ENCODE measurements at places on chromosomes 2 and 18.

DNA sequence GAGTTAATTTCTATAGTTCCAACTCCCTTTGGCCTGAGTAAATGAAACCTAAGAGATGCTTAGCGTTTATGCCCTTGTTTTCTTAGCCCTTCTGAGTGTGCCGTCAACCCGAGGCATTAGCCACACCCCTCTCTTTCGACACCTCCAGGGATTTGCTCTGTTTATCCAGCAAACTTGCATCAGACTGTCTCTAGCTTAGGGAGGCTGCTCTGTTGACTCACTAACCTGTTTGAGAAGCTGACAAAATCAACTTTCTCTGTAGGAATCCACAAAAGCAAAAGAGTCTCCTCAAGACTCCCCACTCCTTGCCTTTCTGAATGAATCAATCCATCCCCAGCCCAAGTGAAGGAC, 317.6 kb downstream of the TNS1 start:
- peak; percentile 94 for DNase-seq

DNA sequence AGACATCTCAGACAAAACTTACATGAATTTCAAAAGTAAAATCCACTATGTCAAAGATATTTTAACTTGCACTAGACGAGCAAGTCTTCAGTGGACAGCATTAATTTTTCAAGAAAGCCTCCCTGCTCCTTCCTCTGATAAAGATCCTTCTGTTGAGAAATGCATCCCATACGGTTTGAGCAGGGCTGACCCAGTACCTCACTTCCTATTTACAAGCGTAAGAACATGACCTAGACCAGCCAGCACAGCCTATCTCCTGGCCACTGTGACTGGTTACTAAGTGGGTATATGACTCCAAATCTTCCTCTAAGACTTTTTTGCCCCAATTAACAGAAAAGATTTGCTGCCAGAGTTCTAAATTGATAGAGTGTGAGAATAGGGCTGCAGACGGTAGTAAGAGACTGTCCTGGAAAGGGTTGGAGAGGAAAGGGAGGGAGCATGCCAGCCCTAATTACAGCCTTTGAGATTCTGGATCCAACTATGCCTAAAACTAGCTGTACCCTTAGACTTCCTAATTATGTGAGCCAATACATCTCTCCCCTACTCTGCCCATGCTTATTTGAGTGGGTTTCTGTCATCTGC, 108.4 kb downstream of the PRELID3A start:
- DNase-seq: no peak

DNA sequence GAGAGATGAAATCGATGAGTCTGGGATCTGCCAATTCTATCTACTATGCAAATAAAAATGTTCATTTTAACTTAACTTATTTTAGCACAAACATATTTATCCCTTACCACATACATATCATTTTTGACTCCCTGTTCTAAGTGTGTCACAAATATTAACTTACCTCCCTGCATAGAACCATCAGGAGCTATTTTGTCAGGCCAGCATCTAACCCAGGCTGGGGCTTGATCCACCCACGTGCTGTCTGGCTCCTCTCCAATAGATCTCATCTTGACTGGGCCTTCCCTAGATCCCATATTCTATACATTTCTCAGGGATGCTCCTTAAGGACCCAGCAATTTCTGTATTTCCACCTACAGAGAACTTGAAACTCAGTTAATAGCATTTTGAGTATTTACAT, 20.9 kb downstream of the NTSR2 start:
- no peak for DNase-seq

DNA sequence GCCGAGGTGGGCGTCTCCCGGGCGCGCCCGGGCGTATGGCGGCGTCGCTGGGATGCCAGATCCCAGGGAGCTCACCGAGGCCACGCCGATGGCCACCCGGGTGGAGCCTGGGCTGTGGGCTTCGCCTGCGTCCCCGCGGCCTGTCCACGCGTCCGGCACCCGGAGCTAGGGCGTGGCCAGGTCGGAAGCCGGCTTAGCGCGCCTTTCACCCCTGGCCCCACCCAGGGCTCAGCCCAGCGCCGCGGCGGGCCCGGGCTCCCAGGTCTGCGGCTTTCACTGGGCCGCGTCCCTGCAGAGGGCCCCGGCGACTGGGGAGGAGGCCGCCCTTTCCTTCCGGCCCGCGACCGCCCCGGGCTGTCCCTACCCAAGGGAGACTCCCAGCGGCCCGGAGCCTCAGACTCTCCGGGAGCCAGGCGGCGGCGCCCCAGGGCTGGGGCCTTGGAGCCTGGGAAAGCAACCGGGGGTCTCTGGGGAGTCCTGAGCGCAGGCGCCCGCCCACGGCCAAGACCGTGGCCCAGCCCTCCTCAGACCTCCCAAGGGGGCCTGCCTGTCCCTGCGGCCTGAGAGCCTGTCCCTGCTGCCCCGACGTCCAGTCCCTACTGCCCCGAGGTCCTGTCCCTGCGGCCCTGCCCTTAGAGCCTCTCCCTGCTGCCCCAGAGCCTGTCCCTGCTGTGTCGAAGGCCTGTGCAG, 36.3 kb upstream of the ITM2C start:
- no peak for DNase-seq

DNA sequence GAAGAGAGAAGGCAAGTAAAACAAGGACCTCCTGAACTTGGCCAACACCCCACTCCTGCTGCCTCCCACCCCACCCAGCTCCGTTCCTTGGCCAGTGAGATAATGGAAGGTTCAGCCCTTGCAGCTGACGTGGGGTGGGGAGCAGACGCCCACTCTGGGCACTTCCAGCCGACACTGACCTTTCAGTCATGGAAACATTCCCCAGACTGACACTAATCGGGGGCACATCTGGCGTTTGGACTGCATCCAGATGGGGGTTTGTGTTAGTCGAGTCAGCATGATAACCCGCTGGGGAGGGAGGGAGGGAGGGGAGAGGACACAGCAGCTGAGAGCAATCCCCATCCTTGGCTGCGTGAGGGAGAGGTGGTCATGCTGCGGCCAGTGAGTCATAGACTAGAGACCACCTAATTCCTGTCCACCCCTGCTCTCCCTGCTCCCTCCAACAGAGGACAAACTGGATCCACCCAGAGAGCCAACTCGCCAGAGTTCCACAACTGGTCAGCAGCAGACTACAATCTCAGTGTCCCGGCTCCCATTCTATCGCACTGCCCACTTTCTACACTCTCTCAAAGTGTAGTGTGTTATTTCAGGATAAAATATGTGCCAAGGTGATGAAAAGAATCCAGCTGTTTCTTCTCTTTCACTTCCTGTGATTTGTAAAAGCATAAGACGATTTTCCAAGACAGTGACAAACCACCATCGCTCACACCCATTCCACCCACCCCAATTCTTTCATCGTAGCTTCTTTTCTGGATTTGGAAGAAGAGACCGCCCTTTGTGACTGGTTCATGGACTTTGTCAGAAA, 115.4 kb upstream of the PKDCC start:
- peak; percentile 99 for DNase-seq

DNA sequence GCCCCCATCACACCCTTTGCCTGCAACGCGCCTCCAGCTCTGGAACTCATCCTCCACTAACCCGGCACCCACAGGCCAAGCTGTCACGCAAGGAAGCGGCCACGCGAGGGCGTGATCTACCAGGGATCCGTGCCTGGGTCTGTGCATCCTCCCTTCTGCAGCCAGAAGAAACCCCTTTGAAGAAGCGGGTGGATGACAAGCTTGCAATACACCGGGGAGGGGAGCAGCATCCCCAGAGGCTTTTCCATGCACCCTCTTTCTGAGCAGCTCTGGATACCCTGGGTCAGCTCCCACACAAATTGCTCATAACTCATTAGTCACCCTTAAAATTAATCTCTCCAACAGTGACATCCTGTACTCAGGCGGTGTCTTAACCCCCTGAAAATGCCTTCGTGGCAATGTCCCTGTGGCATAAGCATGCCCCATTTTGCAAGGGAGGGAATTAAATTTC, 47.6 kb downstream of the PDCL3 start:
- no peak for DNase-seq

GRCh38 chr2:136777391-136777790, 12.0 kb downstream of the THSD7B start:
- DNase-seq: no peak

DNA sequence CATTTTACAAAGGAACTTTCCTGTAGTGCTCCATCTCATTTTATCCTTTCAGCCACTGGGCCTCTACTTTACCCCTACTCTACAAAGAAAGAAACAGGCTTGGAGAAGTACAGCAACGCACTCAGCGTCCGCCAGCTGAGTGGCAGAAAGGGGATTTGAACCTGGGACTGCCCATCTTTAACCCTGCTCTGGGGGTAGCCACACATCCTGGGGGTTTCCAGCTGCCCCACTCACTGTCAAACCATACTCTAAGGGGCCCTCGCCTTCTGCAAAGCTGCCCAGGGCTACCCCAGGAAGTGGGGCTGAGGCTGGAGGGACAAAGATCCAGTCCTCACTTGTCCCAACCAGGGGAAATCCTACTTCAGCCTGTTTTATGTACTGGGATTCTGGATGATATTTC, 17.9 kb downstream of the HS1BP3 start:
- DNase-seq: no peak

GRCh38 chr18:63159590-63159989, 160.0 kb downstream of the BCL2 start:
- no peak for DNase-seq

GRCh38 chr2:175964195-175964594, 37.9 kb downstream of the LNPK start:
- no peak for DNase-seq

DNA sequence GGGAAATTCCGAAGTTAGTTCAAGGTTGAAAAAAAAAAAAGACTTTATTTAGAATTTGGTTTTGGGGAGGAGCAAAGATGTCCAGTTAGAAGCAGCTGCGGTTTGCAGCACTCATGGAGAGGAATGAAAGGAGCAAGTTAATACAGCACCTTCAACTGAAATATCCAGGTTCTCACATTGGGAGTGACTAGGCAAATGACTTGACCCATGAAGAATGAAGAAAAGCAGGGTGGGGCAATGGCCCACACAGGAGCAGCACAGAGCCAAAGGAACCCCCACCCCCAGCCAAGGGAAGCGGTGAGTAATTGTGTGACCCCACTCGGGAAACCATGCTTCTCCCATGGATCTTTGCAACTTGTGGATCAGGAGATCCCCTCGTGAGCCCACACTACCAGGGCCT, 32.8 kb downstream of the ZNF892 start:
- DNase-seq: no peak

GRCh38 chr2:234711308-234711707, 214.4 kb upstream of the ARL4C start:
- DNase-seq: no peak

DNA sequence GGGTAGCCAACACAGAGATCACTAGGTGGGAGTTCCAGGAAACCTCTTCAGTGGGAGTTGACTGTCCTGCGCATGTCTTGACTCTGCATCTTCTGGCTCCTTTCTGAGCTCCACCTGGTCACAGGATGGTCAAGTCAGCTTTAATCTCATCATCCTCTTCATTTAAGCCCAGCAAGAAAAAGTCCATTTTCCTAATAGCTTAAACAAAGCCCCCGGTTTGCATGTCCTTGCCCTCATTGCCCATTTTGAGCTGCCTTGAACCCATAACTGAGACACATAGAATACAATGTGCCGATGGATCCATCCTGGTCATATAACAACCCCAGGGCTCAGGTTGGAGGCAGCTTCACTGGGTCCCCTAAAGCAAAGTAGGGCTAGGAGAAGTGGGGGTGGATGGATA, 40.8 kb downstream of the SPATS2L start:
- no peak for DNase-seq

- no peak for DNase-seq
Observed at GRCh38 chr2:84846041-84846663, 34.7 kb downstream of the TRABD2A start.

DNA sequence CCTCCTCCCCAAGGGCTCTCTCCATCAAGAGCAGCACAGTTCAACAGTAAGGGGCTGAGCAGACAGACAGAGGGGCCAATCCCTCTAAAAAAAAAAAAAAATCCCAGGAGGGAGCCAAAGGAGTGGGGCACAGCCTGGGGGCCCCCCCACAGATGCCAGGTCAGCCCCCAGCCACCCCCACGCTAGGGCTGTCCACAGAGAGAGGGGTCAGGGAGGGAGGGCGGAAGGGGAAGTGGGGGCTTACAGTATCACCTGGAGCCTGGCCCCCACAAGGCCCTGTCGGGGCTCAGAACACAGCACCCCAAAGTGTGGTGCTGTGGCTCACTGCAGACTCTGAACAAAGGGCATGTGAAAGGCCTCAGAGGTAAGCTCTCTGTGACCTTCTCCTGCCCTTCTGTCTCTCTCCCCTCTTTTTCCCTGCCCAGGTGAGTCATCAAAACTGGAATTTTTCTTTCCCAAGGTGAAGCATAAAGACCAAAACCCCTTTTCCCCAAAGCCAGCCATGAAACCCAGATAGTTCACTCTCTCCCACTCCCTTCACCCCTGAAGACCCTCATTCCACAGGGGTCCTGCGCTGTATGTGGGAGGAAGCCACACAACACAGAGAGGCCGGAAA, 13.9 kb downstream of the BIN1 start:
- no peak for DNase-seq

DNA sequence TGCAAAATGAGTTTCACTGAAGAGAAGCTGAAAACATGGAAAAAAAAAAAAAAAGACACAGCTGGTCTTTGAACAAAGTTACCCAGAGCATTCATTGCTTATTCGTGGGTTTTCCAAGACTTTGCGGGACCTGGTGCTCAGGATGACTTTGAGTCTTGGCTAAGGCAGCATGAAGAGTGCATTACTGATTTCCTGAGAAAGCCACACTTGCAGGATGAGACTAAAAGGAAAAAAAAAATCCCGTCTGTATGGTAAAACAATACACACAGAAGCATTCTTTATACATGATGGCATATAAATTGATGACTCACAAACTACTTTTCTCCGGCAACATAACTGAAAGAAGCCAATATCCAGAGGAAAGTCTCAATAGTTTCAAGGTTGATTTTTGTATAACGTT, 195.4 kb downstream of the SPP2 start:
- peak; percentile 77 for DNase-seq

DNA sequence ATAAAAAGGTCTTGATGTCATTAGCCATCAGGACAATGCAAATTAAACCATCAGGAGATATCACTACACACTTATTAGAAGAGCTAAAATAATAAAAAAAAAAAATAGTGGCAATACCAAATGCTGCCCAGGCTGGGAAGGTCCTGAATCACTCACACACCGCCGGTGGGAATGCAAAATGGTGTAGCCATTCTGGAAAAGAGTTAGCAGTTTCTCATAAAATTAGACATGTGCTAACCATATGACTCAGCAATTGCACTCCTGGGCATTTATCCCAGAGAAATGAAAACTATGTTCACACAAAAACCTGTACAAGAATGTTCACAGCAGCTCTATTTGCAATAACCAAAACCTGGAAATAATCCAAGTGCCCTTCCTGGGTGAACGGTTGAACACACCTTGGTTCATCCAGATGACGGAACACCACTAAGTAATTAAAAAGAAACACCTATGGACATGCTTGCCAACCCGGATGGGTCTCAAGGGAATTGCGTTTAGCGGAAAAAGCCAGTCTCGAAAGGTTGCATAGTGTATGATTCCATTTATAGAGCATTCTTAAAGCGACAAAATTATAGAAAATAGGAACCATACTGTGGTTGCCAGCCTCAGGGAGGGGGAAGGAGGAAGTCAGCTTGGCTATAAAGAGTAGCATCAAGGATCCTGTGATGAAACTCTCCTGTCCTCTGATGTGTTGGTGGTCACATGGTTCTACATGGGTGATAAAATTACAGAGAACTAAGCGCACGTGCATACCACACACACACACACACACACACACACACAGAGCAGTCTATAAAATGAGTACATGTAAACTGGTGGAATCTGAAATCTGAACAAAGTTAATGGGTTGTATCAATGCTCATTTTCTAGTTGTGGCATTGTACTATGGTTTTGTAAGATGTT, 4.6 kb downstream of the MBP start:
- DNase-seq: peak; percentile 88

All from skeletal muscle cell (primary cell).